ENCODE measurements at places on chromosomes 4 and X.
A peak's percentile ranks its signal among the peaks of the same experiment; 100 is the strongest.

DNA sequence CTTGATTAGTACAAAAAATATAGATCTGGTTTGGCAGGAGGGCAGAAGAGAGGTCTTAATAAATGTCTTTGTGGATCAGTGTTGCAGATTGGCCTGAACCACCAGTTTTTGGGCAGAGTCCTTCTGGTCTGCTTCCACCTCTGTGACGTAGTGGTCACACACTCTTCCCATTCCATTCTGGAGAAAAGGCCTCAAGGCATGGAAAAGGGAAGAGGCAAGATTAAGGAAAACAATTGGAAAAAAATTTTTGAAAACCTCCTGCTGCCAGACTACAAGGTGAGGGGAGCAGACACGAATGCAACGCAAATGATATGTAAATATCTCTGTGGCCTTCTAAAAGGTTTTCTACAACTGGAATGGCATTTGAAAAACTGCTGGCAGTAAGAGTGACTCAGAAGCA, 24.3 kb upstream of the FAM47C start:
- DNase-seq, result no peak

DNA sequence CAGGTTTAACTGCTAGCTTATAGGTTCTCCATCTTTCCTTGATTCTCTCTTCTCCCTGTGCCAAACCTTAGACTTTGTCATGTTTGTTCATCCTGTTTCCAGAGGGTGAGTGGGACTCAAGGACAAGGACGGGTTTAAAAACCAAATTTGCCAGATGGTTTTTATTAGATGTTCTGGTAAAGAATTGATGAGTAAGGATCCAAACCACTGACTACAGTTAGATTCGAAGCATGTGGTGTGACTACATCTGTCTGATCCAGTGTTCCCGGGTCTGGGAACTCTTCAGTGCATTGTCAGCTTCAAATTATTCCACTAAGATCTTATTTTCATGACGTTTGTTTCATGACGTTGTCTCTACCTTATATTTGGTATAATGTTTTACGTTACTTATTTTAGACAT, 37.5 kb downstream of the MTMR1 start:
- DNase-seq, result no peak

GRCh38 chr4:71532407-71532806, 193.6 kb downstream of the SLC4A4 start:
- DNase-seq, result no peak

- no peak for DNase-seq
These were observed 293.0 kb upstream of the CLNK start for GRCh38 chr4:10977534-10977933.

- no peak for DNase-seq
These were observed 5.6 kb downstream of the FLNA start for GRCh38 chrX:154368630-154369448.

- DNase-seq, result peak; percentile 14
These were observed 76.0 kb downstream of the NAT8L start for GRCh38 chr4:2135083-2135482.

All from glomerular endothelial cell (primary cell).